ENCODE measurements at places on chromosomes 16 and 17.

GRCh38 chr17:12643822-12644221 is 21.9 kb upstream of the MYOCD start:
- no peak for DNase-seq

GRCh38 chr16:26108836-26109505 is 417.2 kb downstream of the HS3ST4 start:
- no peak for DNase-seq

DNA sequence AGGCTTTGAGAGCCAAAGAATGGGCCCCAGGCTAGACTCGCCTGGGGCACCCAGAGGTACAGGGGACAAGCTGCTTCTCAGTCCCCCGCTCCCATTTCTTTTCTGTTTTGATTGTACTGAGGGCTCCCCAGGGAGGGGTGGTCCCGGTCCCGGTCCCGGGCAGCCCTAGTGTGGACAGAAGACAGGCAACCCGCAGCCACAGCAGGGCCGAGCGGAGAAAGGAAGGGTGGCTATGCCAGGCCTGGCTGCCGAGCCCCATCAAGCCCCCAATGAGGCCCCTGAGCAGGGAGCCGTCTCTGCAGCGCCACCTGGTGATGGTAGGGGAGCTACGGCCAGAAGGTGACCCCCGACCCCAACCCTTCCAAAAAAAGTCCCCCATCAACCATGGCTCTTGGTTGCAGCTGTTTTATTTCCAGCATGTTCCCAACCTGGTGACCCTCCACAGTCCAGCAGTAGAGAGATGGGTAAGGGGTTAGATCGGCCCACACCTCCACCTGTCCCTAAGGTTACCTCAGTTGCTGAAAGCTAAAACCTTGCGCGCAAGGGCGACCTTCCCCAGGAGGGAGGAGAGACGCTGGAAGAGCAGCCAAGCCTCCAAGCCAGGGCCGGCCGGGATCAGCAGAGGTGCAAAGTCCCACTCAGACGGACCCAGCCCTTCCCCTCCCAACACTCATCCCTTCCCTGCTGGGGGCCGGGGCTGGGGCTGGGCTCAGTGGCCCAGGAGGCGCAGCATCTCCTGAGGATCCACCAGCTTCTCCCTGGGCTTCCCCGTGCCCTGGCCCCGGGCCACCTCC is 2.6 kb upstream of the GRIN2C start:
- DNase-seq, result peak; percentile 48

DNA sequence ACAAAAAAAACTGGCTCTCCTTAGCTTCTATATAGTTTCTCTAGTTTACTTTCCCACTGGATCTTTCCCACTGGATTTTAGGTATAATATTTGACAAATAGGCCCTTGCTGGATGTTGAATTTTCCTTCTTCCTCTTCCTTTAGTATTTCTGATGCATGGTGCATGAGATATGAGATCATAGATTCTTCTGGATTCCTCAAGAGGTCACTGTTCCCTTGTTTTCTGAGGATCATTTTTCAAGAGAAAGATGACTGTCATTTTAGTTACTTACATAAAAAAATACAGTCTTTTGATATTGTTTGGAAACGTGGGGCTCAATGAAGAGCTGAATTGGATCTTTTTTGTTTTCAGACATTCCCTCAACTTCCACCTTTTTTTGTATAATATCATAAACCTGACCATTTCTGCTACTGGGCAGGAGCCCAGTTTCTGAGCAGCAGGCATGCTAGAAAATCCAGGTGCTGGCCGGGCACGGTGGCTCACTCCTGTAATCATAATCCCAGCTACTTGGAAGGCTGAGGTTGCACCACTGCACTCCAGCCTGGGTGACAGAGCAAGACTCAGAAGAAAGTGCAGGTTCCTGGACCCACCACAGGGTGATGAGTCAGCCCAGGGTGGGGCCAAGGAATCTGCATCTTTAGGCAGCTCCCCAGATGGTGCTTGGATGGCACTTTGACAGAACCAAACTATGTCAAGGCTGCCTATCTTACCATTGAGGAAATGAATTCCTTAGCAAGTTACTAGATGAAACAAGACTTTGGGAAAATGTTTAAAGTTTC is 70.3 kb downstream of the SDR42E1 start:
- DNase-seq, result no peak

- DNase-seq, result no peak
These were observed 39.8 kb downstream of the SDK2 start for GRCh38 chr17:73604476-73604875.

DNA sequence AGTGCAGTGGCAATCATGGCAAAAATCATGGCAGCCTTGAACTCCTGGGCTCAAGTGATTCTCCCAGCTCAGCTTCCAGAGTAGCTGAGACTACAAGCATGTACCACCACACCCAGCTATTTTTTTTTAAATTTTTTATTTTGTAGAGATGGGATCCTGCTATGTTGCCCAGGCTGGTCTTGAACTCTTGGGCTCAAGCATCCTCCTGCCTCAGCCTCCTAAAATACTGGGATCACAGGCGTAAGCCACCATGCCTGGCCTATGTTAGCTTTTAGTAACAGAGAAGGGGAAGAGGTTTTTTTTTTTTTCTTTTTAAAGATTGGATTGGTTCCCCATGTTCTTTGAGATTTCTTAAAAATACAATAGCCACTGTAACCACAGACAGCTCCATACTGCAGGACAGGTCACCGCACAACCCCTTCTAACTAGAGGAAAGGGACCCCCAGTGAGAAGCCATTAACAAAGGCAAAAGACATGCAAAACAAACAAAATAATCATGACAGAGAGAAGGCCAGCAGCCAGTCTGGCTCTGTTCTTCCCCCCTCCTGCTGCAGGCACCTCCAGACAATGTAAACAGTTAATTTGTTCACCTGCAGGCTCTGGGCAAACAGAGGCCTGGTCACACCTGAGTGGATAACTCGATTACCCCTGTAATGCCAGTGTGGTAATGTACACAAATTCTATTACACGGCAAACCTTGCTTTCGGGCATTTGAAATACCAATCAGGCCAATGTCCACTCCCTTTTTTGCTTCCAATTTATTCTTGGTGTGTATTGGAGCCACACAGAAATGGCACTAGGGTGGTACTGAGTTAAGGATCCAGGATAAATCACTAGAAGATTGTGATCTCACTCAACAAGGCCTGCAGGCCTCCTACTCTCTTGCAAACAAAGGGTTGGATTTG is 52.9 kb downstream of the SNX11 start:
- DNase-seq, result no peak

DNA sequence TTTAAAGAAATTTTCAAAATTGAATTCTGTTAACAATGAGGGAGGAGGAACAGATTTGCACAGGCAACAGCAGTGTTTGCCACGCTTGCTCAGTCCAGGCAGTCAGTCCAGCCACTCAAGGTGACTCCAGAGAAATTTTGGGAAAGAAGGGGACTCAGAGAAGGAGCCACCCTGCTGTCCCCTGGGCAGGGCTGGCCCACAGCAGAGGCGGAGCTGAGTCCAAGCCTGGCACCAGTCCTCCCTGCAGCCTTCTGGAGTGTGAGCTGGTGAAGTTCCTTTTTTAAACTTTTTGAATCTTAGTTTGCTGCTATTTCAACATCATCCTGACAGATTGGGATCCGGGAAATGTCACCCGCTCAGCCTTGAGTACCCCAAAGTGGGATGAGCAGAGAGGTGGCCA is 14.5 kb upstream of the SLC47A2 start:
- no peak for DNase-seq

- peak; percentile 67 for DNase-seq
These were observed 6.6 kb upstream of the TSPOAP1 start for GRCh38 chr17:58335061-58335731.
